ENCODE measurements at places on chromosomes 2 and 18. TPM values are rescaled to one million over a fixed set of nuclear protein-coding genes. Genes with fewer than 3 reads are reported as not detected.

DNA sequence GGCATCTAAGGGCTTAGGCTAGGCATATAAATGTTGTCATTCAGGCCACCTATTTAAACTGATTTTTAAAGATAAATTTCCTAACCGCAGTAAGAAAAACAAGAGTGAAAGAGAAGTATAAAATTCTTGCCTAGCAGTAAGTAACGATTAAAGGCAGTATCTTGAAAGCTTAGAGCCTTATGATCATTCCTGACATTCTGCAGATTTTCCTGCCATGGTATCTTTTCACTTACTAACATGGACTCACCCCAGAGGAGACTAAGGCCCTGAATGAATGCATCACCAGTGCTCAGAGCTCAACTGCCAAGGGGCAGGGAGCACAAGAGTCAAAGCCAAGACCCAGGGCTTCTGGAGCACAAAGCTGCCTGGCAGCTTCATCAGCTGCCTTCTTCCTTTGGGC lies 133.1 kb downstream of the GCA start:
- DNase-seq: no peak
- H3K27ac ChIP-seq: no peak overlapping the region
- H3K4me3 ChIP-seq: no peak overlapping the region
- H3K27me3 ChIP-seq: no peaks in the 10 kb centered on the region

The SANBR gene
- total RNA-seq: 13.3 TPM

GRCh38 chr2:18883616-18884456 lies 294.5 kb upstream of the NT5C1B start:
- no peak overlapping the region for H3K27ac ChIP-seq
- no peaks in the 10 kb centered on the region for H3K36me3 ChIP-seq
- no peaks in the 10 kb centered on the region for H3K4me1 ChIP-seq
- peak; percentile 51 for DNase-seq

- H3K4me3 ChIP-seq: no peak overlapping the region
- no peak overlapping the region for H3K27ac ChIP-seq
- no peak for DNase-seq
- no peaks in the 10 kb centered on the region for H3K36me3 ChIP-seq
- no peaks in the 10 kb centered on the region for H3K4me1 ChIP-seq
- no peaks in the 10 kb centered on the region for H3K27me3 ChIP-seq
Observed at GRCh38 chr2:150925611-150926010, 336.1 kb downstream of the RBM43 start.

- H3K4me3 ChIP-seq: no peak overlapping the region
- H3K4me1 ChIP-seq: no peaks in the 10 kb centered on the region
- no peaks in the 10 kb centered on the region for H3K27me3 ChIP-seq
- no peak for DNase-seq
- no peaks in the 10 kb centered on the region for H3K36me3 ChIP-seq
Observed at GRCh38 chr2:191625446-191625845, 52.5 kb upstream of the NABP1 start.

The FAM237A gene
- not detected for total RNA-seq

DNA sequence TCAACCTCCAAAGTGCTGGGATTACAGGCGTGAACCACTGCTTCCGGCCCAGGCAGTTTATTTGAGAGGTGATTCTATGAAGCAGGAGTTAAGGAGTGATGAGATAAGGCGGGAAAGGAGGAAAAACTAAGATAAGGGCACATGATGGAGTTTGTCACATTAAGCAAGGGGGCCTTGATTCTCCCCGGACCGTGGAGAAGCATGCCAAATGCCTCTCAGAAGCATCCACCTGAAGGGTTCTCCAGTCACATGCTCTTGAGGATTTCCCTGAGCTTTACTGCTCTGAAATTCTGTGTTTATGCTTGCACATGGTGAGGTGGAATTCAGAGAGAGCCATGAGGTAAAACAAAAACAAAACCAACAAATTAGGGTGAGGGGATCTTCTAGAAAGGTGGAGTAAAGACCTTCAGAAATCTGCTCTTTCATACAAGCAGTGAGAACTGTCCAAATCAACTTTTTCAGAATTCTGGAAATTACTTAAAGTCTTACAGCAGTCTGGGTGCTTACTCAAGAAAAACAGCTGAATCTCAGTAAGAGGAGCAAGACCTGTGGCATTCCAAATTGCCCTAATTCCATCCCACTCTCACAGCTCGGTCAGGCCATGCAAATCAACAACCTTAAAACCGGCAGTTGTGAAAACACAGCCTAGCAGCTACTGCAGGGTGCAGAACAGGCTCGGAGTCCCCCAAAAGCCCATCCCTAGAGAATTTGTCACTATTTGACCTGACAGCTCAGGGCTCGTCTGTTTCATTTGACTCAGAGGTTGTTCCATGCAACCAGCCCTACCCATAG lies 69.1 kb upstream of the CTLA4 start:
- H3K4me1 ChIP-seq: peaks cover 7% of the 10 kb centered on the region
- no peaks in the 10 kb centered on the region for H3K27me3 ChIP-seq
- no peaks in the 10 kb centered on the region for H3K36me3 ChIP-seq
- H3K4me3 ChIP-seq: no peak overlapping the region
- DNase-seq: no peak
